ENCODE measurements at places on chromosomes 3 and 15.

DNA sequence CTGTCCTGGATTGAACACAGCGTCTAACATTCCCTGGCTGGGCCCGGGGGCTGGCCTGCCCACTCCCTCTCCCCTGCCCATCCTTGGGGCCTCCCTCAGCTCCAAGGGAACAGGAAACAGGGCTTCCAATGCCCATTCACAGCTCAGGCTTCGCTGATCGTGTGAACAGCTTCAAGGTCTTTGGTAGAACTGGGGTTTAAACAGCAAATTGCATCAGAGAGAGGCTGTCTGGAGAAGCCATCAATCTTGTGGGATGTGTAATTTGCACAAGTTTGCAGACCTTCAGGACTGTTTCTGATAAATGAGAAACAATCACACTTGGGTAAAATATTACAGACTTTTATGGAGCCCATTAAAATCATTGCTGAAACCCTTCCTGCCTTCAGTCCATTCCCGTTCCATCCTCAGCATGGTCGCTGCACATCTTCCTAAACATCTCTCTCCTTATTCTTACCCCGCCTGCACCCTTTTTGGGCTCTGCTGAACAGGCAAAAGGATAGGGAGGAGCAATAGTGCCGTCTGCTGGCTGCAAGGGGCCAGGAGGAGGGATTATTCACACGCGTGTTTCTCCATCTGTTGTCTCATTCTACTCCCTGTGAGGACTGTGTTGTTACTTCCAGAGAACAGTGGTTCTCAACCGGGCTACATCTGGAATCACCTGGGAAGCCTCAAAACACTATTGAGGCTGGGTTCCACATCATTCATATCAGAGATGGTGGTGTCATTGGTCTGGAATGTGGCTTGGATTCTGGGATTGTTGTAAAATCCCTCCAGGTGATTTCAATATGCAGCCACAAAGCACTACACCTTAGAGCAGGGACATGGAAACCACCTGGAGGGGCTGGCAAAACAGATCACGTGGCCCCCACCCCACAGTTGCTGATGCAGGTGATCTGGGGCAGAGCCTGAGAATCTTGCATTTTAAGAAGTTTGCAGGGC, 116.3 kb downstream of the CLSTN2 start:
- H3K27me3 ChIP-seq = no peaks in the 10 kb centered on the region
- no peaks in the 10 kb centered on the region for H3K4me1 ChIP-seq
- peak; percentile 25 for DNase-seq

DNA sequence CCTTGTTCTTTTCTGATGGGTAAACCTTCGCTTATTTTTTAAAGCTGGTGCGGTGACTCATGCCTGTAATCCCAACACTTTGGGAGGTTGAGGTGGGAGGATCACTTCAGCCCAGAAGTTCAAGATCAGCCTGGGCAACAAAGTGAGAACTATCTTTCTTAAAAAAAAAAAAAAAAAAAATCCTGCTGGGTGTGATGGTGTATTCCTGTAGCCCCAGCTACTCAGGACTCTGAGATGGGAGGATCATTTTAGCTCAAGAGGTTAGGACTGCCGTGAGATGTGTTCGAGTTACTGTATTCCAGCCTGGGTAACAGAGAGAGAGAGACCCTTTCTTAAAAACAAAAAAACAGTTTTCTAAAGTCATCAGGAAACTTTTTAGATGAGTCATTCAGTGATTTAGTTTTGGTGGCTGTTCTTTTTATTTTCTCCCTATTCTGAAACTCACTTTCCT, 37.7 kb downstream of the SLMAP start:
- H3K27me3 ChIP-seq = no peaks in the 10 kb centered on the region
- no peaks in the 10 kb centered on the region for H3K36me3 ChIP-seq
- peaks cover 6% of the 10 kb centered on the region for H3K4me1 ChIP-seq
- no peak for DNase-seq
- no peak overlapping the region for H3K4me3 ChIP-seq

- no peak overlapping the region for H3K27ac ChIP-seq
- no peak overlapping the region for H3K4me3 ChIP-seq
Measured at GRCh38 chr3:133296981-133297380, 102.9 kb upstream of the BFSP2 start.

GRCh38 chr3:102163818-102164154, 271.0 kb upstream of the ZPLD1 start:
- H3K36me3 ChIP-seq = no peaks in the 10 kb centered on the region
- H3K4me3 ChIP-seq = no peak overlapping the region
- H3K4me1 ChIP-seq = peaks cover 20% of the 10 kb centered on the region
- H3K27me3 ChIP-seq = no peaks in the 10 kb centered on the region

DNA sequence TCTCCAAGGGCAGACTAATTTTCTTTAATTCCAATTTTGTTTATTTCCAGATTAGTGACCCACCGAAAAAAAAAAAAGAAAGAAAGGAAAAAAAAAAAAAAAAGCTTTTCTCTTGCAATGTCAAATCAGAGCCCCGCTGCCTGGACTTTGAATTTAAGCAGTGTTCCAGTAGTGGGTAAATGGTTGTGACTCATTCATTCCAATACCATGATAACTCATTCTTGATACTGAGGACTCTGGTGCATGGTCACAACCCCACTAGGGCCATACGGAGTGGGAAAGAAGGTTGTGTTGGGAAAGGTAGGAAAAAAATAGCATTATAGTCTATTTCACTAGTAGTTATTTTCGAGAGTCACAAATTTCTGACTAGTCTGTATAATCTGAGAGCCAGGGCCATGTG, 59.1 kb upstream of the COL8A1 start:
- no peak for DNase-seq
- H3K27me3 ChIP-seq = no peaks in the 10 kb centered on the region
- H3K36me3 ChIP-seq = no peaks in the 10 kb centered on the region

- H3K36me3 ChIP-seq = no peaks in the 10 kb centered on the region
- no peaks in the 10 kb centered on the region for H3K27me3 ChIP-seq
- peaks cover 38% of the 10 kb centered on the region for H3K4me1 ChIP-seq
- H3K27ac ChIP-seq = peak overlapping the region; percentile 85
Measured at GRCh38 chr3:120440001-120440703, 10.6 kb downstream of the FSTL1 start.

Data from thyroid gland (tissue), 4 donors.